HCT116 (cell line): ENCODE measurements at places on chromosomes 5 and 9. TPM values are rescaled to one million over a fixed set of nuclear protein-coding genes. Genes with fewer than 3 reads are reported as not detected.

Gene GFI1B
- 0.20 TPM for total RNA-seq

GRCh38 chr5:77630114-77630680 lies 8.3 kb downstream of the OTP start:
- peak overlapping the region; percentile 81 for H3K27ac ChIP-seq
- peak; percentile 61 for DNase-seq
- peaks cover 4% of the 10 kb centered on the region; the same call in 1 of the 2 replicates for H3K4me1 ChIP-seq
- H3K27me3 ChIP-seq, result no peaks in the 10 kb centered on the region
- no peaks in the 10 kb centered on the region for H3K36me3 ChIP-seq

GRCh38 chr5:168114444-168115017 lies 176.9 kb upstream of the WWC1 start:
- no peaks in the 10 kb centered on the region for H3K4me1 ChIP-seq
- H3K27me3 ChIP-seq, result peaks cover 39% of the 10 kb centered on the region
- H3K36me3 ChIP-seq, result no peaks in the 10 kb centered on the region
- DNase-seq, result peak; percentile 55
- H3K4me3 ChIP-seq, result no peak overlapping the region
- H3K27ac ChIP-seq, result no peak overlapping the region

GRCh38 chr5:9536717-9537116 lies 9.2 kb downstream of the SEMA5A start:
- H3K27me3 ChIP-seq, result no peaks in the 10 kb centered on the region
- no peaks in the 10 kb centered on the region for H3K4me1 ChIP-seq
- no peak for DNase-seq
- H3K36me3 ChIP-seq, result no peaks in the 10 kb centered on the region
- no peak overlapping the region for H3K27ac ChIP-seq

DNA sequence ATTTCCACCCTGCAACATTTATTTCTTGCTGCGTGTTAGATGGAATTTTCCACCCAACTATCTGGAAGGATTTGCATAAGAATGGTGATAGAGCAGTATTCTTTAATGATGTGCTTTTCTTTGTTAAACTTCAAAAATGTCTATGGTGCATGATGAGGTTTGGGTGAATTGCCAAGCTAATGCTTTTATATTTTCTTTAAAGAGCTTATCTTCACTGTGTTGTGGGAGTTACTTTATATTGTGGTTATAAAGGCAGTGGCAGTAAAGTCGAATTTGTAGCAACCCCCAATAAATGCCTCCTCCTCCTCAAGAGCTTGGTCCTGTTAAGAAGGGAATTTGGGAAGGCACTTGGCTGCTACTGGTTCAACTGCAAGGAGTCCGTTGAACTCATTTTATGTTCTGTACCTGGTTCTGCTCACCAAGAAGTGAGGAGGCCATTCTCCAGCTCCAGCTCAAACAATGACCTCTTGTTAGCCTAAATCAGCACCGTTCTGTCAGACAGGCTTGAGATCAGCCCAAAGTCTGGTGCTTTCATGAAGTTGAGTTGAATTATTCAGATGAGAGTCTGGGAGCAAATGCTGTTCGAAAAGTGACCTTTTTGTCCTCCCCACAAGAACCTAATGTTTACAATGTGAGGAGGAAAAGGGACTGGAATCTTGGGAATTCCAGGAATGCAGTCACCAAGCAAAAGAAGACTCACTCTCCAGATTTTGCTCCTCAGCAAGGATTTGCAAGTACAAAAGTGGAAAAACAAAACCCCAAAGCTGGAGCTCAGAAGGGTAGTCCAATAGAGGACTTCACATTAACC lies 217.0 kb downstream of the TMEM38B start:
- no peak for DNase-seq
- no peaks in the 10 kb centered on the region for H3K36me3 ChIP-seq
- no peak overlapping the region for H3K4me3 ChIP-seq
- no peak overlapping the region for H3K27ac ChIP-seq
- H3K4me1 ChIP-seq, result peaks cover 41% of the 10 kb centered on the region

Gene CETN3
- total RNA-seq, result 42.8 TPM

Gene TRMT10B
- total RNA-seq, result 5.5 TPM

GRCh38 chr9:27003426-27004077 lies 1.9 kb downstream of the LRRC19 start:
- H3K27me3 ChIP-seq, result no peaks in the 10 kb centered on the region
- H3K36me3 ChIP-seq, result no peaks in the 10 kb centered on the region
- no peak for DNase-seq
- H3K27ac ChIP-seq, result no peak overlapping the region

Gene TPM2
- total RNA-seq, result 278 TPM

DNA sequence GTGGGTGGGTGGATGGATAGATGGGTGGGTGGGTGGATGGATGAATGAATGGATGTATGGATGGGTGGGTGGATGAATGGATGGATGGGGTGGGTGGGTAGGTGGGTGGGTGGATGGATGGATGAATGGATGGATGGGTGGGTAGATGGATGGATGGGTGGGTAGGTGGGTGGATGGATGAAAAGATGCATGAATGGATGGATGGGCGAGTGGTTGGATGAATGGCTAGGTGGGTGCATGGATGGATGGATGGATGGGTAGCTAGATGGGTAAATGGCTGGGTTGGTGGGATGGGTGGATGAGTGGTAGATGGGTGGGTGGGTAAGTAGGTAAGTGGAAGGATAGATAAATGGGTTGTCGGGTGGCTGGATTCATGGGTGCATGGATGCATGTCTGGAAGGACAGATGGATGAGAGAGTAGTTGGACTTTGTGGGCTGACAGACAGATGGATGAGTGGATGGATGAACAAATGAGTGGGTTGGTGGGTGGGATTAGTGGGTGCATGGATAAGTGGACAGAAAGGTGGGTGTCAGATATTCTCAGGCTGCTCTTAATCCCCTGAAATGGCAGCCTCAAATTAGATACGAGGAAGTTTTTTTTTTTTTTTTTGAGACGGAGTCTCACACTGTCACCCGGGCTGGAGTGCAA lies 100.8 kb upstream of the SARDH start:
- no peak overlapping the region for H3K4me3 ChIP-seq
- H3K27ac ChIP-seq, result no peak overlapping the region
- H3K27me3 ChIP-seq, result no peaks in the 10 kb centered on the region
- no peak for DNase-seq
- no peaks in the 10 kb centered on the region; the same call in 1 of the 2 replicates for H3K4me1 ChIP-seq

DNA sequence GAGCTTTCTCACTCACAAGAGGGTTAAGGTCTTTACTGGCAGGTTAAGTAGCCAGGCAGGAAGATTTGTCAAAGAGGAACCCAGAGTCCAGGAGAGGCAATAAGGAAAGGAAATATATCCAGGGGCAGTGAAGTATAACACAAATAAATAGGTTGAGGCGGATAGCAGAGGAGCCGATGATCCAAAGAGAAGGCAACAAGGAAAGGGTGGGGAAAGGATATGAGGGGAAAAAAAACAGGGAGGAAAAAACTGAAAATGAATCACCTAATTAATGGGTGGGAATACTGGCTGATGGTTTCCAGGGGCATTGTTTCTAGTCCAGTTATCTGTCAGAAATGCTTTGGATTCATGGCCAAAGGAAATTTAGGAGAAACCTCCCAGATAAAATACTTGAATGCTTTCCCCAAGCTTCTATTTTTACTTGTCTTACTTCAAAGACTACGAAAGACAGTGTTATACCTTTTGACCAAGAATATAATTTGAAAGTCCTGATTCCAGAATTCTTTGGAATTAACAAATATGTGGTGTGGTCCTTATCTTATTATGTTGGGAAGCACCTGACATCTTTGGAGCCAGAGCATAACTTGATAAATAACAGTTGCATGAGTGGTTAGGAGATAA lies 146.5 kb downstream of the AOPEP start:
- no peaks in the 10 kb centered on the region for H3K36me3 ChIP-seq
- DNase-seq, result no peak
- H3K27ac ChIP-seq, result no peak overlapping the region; the same call in 1 of the 2 replicates

Gene DNAJB5
- 3.6 TPM for total RNA-seq

- no peaks in the 10 kb centered on the region for H3K4me1 ChIP-seq
- no peak overlapping the region for H3K27ac ChIP-seq
- no peaks in the 10 kb centered on the region for H3K36me3 ChIP-seq
- H3K4me3 ChIP-seq, result no peak overlapping the region
These were observed 23.5 kb downstream of the SAXO1 start for GRCh38 chr9:19009391-19009965.

Gene C5orf22
- 22.9 TPM for total RNA-seq

Gene CDX1
- not detected for total RNA-seq

DNA sequence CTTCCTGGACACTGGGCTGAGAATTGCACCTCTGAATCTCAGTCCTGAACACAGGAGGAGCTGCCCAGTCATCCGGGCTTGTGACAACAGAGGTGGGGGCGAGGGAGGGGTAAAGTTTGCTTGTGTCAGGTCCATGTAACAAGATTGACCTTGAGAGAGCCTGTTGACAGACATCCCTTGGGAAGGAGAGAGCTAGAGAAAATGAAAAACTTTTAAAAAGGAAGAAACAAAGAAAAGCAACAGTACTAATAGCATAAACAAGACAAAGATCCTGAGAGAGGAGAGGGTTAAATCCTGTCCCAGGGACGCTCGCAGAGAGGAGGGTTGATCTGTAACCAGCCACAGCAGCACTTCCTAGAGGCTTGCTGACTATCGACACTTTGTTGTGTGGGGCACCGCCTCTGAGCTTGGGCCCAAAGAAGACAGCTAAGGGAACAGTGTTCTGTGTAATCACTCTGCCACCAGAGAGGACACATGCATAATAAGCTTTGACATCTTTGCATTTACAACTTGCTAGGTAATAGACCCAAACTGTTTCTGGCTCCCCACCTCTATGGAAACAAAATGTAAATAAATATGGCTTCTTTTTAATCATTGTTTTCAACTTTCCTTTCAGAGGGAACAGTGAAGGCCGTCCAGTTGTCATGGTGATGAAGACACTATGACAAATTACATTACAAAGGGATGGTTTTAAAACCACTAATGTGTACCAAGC lies 363.7 kb downstream of the CSNK1G3 start:
- no peak overlapping the region for H3K4me3 ChIP-seq
- DNase-seq, result no peak

Gene NEUROG1
- not detected for total RNA-seq

Gene PLAA
- 41.2 TPM for total RNA-seq

Gene SUSD3
- total RNA-seq, result 11.3 TPM

DNA sequence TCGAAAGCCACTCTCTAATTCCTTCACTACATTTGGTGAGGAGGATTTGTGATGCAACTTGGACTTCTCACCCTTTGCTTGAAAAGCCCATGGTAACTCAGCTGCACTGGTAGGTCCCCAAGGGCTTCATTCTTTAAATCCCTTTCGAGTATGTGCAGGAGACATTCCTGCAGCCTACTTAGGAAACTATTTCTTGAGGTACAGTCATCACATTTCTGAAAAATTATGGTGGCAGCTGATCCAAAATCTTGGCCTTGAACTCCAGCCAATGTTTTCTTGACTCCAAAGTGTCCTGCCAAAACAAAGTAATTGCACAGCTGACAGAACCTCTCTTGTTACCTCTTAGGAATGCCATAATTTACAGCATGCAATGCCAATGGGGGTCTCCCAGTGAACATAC lies 99.7 kb downstream of the NPR3 start:
- H3K4me1 ChIP-seq, result no peaks in the 10 kb centered on the region
- no peak overlapping the region for H3K27ac ChIP-seq
- H3K36me3 ChIP-seq, result no peaks in the 10 kb centered on the region
- no peak overlapping the region for H3K4me3 ChIP-seq
- DNase-seq, result no peak
